ENCODE measurements at places on chromosomes 2 and 18. TPM values are rescaled to one million over a fixed set of nuclear protein-coding genes. Genes with fewer than 3 reads are reported as not detected.
A peak's percentile ranks its signal among the peaks of the same experiment; 100 is the strongest.

The NYAP2 gene
- 0.05 TPM for total RNA-seq

The GALNT5 gene
- not detected for total RNA-seq

The CCDC85A gene
- not detected for total RNA-seq

The RAX gene
- not detected for total RNA-seq

- no peaks in the 10 kb centered on the region for H3K27me3 ChIP-seq
- no peak for DNase-seq
- H3K4me1 ChIP-seq: peaks cover 93% of the 10 kb centered on the region
- H3K4me3 ChIP-seq: peak overlapping the region; percentile 48
- H3K27ac ChIP-seq: peak overlapping the region; percentile 55
These were observed 12.8 kb downstream of the ARHGAP25 start for GRCh38 chr2:68747413-68747812.

DNA sequence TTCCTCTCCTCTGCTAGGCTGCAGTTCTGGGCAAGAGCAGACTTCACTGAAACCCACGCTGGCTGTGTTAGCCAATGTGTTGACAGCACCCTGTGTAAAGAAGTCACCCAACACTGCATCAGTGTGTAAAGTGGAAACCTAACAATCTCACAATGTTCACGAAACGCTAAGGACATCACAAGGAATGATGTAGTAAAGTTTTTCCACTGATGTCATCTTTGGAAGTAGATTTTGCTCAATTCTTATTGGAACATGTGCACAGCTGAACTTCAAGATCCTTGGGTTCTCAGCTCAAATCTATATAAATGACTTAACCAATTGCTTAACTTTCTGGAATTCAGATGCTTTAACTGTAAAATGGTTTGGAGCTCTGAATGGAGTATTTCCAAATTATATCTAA, 1112.5 kb downstream of the TSN start:
- H3K4me1 ChIP-seq: no peaks in the 10 kb centered on the region
- no peaks in the 10 kb centered on the region for H3K36me3 ChIP-seq
- H3K27me3 ChIP-seq: no peaks in the 10 kb centered on the region
- H3K27ac ChIP-seq: no peak overlapping the region
- DNase-seq: no peak
- H3K4me3 ChIP-seq: no peak overlapping the region

GRCh38 chr2:225597911-225598310, 198.4 kb downstream of the NYAP2 start:
- no peak for DNase-seq
- H3K27me3 ChIP-seq: no peaks in the 10 kb centered on the region
- no peak overlapping the region for H3K4me3 ChIP-seq
- H3K36me3 ChIP-seq: no peaks in the 10 kb centered on the region

GRCh38 chr2:214730248-214730647, 79.2 kb downstream of the BARD1 start:
- peaks cover 2% of the 10 kb centered on the region for H3K36me3 ChIP-seq
- H3K27ac ChIP-seq: no peak overlapping the region
- no peaks in the 10 kb centered on the region for H3K27me3 ChIP-seq
- no peak overlapping the region for H3K4me3 ChIP-seq
- DNase-seq: no peak

DNA sequence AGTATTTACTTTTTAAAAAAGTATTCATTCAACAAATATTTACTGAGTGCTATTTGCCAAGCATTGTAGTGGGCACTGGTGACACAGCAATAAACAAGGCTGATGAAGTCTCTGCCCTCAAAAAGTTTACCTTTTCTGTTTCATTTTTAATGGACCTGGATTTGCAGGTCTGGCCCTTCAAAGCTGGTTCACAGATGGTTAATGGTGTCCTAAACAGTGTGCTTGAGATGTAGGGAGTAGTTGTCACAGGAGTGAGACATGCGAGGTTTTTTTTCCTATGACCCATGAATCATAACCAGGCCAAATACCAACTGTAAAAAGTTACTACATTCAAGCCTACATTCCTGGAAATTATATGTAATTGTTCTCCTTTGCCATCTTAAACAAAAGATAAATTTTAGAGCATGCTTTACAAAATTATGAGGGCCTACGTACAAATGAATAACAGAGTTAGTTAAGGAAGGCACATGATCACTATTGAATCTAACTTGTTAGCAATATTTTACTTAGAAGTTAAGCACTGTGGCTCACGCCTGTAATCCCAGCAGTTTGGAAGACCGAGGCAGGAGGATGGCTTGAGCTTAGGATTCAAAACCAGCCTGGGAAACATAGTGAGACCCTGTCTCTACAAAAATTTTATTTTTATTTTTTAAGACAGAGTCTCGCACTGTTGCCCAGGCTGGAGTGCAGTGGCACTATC, 223.9 kb downstream of the MBD5 start:
- no peaks in the 10 kb centered on the region for H3K27me3 ChIP-seq
- H3K36me3 ChIP-seq: peaks cover 4% of the 10 kb centered on the region
- H3K4me1 ChIP-seq: no peaks in the 10 kb centered on the region
- DNase-seq: no peak
- H3K4me3 ChIP-seq: no peak overlapping the region
- H3K27ac ChIP-seq: no peak overlapping the region

DNA sequence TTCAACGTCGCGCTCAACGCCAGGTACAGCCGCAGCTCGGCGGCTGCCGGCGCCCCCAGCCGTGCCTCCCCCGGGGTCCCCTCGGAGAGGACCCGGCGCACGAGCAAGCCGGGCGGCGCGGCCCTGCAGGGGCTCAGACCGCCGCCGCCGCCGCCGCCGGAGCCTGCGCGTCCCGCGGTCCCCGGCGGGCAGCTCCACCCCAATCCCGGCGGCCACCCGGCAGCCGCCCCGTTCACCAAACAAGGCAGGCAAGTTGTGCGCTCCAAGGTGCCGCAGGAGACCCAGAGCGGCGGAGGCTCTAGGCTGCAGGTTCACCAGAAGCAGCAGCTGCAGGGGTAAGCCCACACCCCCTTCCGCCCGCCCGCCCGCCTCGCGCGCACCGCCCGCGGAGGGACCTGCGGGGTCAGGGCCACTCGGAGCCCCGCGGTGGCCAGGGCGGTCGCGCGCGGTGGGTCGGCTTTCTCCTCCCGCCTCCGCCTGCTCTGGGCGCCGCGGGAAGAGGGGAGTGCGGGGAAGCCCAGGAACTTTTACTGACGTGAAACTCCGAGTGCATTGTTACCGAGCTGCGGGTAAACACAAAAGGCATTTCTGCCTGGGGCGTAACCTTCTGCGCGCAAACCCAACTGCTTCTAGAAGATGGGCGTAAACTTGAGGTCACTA, 861 bp downstream of the LTBP1 start:
- peak overlapping the region; percentile 81 for H3K4me3 ChIP-seq
- H3K27ac ChIP-seq: no peak overlapping the region
- H3K4me1 ChIP-seq: peaks cover 6% of the 10 kb centered on the region
- H3K36me3 ChIP-seq: peaks cover 1% of the 10 kb centered on the region
- DNase-seq: peak; percentile 50

GRCh38 chr2:6493266-6493665, 372.4 kb downstream of the CMPK2 start:
- H3K36me3 ChIP-seq: no peaks in the 10 kb centered on the region
- H3K4me1 ChIP-seq: no peaks in the 10 kb centered on the region
- no peak overlapping the region for H3K4me3 ChIP-seq
- no peak overlapping the region for H3K27ac ChIP-seq
- H3K27me3 ChIP-seq: no peaks in the 10 kb centered on the region

Measured in activated T-cell treated with anti-CD3 and anti-CD28 coated beads, Interleukin-2, amount 50 U/mL, for 72 hours (primary cell).